ENCODE measurements at places on chromosomes 12 and 14.

DNA sequence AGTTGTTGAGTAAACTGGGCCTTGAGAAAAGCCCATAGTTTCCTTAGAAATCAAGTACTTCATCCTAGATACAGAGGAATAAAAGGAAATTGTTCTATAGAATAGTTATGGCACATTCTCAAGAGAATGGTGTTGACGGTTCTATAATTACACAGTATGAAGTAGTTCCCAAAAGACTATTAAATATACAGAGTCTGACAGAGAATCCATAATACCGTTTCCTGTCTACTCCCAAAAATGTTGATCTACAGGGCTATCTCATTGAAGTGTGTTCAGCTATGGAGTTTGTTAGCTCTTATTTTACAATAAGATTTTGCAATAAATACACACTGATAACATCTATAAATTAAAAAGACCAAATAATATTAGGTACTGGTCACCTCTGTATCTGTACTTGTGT, 799.7 kb downstream of the RPS29 start:
- DNase-seq = no peak

DNA sequence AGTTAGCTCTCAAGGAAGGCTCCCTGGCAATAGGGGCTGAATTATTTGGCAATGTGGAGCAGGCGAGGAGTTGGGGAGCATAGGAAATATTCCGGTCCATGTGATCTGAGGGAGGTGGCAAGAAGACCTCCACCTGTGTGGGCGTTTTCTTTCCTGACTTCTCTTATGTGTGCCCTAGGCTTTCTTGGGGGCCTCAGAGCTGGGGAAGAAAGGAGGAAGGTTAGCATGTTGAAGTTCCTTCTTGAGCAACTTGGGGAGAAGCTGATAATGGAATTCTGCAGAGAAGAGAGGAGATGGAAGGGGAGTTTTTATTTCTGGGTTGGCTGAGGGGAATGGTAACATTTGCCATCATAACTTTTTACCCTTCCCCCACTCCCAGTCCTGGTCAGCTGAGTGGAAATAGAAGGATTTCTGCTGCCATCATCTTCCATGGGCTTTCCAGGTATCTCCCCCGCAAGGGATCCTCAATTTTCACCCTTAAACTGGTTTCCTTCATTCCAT, 1.2 kb downstream of the DTX3 start:
- DNase-seq = no peak

DNA sequence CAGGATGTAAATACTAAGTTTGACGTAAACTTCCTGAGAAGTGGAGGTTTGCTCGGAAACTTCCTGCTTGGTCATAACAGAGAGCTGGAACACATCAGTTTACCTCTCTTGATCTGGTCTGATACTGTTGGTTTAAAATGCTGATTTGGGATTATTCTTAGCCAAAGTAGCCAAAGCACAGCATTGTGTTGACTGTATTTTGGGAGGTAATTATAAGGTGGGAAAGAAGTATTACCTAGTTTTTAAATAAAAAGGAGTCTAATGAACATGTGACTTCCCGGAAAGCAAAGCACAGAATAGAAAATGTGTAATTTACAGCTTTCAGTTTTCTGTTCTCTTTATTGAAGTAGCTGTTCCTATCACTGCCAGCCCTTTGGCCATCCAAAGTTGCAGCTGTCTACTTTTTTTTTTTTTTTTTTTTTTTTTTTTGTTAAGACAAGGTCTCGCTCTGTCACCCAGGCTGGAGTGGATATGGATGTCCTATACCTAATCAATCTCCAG, 52.2 kb upstream of the SRP54 start:
- DNase-seq = no peak

DNA sequence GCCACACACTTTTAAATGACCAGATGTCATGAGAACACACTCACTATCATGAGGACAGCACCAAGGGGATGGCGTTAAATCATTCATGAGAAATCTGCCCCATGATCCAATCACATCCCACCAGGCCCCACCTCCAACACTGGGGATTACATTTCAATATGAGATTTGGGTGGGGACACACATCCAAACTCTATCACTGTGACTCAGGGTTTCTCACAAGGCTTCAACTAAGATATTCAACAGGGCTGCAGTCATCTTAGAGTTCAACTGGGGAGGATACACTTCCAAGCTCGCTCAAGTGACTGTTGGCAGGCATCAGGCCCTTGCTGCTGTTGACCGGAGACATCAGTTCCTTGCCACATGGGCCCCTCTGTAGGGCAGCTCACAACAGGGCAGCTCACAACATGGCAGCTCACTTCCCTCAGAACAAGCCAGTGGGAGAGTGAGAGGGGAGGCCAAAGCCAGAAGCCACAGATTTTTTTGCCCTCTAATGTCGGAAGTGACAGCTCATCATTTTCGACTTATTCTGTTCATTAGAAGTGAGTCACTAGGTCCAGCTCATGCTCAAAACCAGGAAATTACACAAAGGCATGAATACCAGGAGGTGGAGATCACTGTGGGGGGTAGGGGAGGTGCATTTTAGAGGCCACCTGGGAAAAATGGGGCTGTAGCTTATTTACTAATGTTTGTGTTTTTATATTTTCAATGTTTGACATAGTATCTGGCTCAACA, 50.8 kb upstream of the PTHLH start:
- DNase-seq = no peak

GRCh38 chr14:21047378-21047781, 5.2 kb downstream of the RNASE7 start:
- no peak for DNase-seq

- no peak for DNase-seq
Observed at GRCh38 chr14:93003945-93004698, 81.2 kb downstream of the CHGA start.
